Progenitor cell of endocrine pancreas (in vitro differentiated cells): ENCODE measurements at places on chromosomes 4 and X.

DNA sequence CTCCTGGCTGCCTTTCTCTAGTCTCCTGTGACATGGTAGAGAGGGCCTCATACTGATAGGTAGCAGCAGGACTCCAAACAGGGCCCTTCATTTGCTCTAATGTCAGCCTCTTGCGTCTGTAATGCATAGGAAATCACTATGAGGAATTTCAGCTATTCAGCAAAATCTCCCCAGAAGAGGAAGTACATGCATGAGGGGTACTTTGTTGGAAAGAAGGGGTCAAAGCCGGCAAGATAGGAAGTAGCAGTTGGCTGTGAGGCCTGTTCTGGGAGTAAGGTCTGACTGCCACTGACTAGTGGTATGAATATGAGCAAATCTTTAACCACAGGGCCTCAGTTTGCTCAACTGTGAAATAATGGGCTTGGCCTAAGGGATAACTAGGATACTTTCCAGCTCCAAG is 283.2 kb downstream of the ARHGAP10 start:
- DNase-seq, result no peak

DNA sequence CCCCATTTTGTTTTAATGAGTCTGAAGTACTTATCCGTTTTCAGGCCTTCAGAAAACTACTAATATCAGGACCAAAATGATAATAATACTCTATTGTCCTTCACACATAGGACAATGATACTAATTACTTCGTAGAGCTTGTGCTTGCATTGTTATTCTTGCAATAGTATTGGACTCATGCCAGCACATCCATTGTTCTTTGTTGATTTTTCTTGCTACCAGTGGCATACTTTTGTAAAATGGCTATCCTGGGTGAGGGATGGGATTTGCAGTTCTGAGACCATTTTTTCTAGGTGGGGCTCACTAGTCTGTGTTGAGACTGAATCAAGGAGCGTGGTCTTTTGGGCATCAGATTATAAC is 195.3 kb downstream of the MAML3 start:
- no peak for DNase-seq

DNA sequence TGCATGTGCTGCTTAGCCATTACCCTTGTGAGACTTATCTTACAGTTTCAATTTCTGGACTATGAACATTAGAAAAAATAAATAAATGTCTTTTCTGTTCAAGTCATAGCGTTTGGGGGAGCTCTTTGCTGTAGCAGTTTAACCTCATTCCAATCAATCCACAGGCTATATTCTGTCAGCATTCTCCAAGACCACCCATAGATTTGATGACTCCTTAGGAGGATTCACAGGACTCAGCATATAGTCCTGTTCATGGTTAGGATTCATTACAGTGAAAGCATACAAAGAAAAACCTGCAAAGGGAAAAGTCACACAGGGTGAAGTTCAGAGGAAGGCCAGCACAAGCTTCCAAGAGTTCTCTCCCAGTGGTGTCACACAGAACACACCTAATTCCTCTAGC is 180.5 kb downstream of the ADAMTS3 start:
- no peak for DNase-seq

DNA sequence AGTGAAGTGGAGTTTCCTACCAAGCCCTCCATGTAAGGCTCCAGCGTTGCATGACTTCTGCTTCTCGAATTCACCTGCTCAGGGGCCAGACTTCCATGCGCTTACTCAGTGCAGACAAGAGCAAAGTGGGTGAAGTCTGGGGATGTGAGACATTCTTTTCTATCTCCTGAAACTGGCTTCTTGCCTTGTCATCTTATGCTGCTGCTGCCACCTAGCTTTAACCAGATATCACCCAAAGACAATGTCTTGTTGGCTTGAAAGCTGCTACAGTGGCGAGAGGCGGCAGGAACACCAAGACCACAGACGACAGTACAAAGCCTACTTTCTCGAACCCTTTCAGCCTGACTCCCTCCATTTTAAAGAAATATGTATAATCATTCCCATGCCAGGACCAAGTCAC is 103.6 kb upstream of the ADGRG2 start:
- no peak for DNase-seq

- DNase-seq, result no peak
Measured at GRCh38 chrX:52585892-52586291, 68.8 kb downstream of the SSX7 start.

- DNase-seq, result no peak
Measured at GRCh38 chr4:74608151-74608949, 163.4 kb downstream of the AREG start.

DNA sequence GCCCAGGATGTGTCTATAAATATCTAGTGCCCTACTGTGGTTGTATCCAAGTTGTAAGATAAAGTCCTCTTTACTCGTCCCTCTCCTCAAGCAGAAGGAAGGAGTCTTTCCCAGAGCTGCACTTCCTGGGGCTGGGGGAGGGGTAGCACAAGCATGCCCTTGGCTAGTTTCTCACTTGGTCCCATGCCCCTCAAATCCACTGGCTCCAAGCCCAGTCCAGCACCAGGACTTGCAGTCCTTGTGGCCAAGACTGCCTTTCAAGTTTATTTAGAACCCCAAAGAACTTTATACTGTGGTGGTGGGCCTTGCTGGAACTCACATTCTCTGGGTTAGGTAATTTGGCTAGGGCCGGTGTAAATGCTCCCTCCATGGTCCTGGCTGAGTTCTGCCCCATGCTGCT is 43.2 kb upstream of the SLC10A4 start:
- DNase-seq, result no peak

DNA sequence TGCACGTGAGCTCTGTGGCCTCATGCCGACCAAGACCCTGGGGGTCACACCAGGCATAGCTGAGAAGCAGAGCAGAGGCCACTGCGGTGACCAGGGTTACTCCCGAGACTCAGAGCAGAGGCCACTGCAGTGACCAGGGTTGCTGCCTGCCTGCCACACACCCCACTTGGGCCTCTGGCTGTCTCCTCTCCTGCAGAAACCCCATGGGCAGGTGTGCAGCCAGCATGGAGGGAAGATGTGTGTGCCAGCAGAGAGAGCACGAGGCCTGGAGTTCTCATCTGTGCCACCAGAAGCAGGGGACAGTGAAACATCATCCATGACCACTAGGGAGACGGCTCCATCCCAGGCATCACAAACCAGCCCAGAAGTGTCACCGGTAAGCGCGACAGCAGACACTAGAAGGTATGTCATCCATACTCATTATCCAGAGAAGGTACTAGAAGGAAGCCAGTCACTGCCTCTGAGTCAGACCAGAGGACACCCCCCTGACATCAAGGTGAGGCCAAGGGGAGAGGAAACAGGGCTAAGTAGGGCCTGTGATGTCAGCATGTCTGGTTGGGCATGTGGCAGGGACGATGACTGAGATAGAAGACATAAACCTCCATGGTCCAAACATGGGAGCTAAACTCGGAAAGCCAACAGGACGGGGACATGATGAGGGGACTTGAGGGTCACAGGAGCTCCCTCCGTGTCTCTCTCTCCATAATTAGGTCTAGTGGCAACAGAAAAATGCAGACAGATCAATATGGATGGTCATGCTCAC is 24.2 kb upstream of the SPON2 start:
- DNase-seq, result no peak

GRCh38 chr4:40960941-40961340 is 211.2 kb downstream of the NSUN7 start:
- DNase-seq, result no peak

DNA sequence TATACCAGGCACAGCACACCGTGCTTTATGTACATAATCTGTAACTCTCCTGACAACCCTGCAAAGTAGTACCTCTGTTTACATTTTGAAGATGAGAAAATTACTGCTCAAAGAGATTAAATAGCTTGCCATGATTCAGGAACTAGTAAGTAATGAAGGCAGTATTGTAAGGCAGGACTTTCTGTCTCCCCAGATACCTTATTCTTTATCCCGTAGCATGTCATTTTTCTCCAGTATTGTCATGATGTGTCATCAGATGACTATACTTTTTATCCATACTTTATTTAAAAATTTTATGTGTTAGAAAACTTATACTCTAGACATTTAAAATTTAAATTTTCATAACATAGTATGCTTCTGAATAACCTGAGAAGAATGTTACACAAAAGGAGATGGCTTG is 188.3 kb upstream of the NUDT6 start:
- DNase-seq, result no peak

DNA sequence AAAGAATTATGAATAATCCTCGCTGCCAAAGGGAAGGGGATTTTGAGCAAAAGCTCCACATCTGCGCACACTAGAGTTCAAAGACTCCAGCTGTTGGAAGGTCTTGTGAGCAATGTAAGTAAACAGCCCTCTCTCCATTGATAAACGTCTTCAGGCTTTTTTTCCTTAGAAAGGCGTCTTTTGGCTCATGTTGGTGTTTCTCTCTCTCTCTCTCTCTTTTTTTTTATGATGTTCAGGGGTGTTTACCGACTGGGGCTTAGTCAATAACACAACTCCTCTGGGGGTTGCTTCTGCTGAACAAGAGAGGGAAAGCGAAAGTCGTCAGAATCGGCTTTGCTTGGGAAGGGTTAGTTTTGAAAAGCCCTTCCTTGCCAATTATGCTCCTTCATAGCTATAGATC is 53.2 kb upstream of the C1QTNF7 start:
- DNase-seq, result no peak

DNA sequence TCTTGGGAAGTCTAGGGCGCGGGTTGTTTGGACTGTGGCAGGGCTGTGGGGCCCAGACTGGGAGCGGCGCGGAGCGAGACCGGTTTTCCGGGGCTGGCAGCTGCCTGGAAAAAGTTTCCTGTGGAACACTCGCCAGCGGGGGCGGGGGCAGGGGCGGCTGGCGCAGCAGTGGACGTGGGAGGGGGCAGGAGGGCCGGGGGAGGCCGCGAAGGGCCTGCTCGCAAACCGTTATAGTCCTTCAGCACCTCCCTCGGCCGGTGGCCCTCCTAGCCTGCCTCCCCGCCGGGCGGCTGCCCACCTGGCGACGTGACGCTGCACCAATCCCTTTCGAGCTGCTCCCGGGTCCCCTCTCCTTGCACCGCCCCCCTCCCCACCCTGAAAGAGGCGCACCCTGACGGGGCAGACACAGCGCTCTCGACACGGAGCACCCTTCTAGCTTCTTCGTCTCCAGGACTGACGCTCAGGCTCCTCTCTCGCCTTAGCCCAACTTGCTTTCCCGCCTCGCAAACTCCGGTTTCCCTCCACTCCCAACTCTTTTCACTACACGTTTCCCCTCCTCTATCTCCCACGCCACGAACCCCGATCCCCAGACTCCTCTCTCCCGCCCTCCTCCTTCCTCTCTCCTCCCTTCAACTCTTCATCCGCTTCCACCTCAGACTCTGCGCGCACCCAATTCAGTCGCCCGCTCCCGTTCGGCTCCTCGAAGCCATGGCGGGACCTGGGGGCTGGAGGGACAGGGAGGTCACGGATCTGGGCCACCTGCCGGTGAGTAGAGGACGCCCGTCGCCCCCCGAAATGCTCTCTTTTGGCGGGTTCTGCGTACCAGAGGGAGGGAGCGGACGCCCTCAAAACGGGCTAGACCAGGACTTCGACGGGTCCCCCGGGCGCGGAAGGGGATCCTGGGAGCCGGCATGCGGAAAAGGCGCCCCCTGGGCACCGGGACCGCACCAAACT is at the start of gene NRK:
Gene NRK (plus strand): TSS at position 402 of the 954 bp plus-strand sequence. CDS start 307 bp downstream, at position 709.
- DNase-seq, result peak; percentile 10

DNA sequence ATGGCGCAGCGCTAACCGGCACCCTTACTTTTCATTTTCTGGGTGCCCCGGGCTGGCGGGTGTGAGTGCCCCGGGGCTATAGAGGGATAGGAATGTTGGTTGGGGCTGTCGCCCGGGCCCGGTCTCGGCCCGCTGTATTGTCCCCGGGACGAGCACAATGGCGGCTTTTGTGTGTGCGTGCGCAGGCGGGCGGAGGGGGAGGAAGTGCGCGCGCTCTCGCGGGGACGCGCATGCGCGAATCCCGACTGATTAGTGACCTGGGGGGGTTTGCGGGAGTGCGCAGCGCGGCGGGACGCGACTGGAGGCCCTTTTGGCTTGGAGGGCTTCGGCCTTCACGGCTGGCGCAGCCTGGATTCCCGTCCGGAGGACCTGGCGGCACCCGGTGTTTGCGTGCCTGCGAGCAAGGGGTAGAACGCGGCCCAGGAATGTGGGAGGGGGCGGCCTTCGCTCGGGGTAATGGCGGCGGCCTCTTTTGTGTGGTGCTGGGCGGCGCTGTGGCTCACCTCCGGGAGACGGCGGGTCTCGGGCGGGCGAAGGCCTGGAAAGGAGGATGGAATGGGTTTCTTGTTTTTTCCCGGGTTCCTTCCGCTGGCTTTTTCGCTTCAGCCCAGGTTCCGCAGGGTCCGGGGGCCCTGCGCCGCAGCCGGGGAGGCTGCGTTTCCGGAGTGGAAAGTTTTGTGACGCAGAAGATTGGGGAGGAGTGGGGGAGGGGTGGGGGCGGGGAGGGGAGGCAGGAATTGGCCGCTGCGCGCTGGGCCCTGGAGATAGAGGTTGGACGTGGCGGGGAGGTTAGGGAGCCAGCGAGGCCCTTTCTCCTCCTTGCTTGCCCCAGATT is 618 bp downstream of the DDX3X start:
- DNase-seq, result peak; percentile 59

DNA sequence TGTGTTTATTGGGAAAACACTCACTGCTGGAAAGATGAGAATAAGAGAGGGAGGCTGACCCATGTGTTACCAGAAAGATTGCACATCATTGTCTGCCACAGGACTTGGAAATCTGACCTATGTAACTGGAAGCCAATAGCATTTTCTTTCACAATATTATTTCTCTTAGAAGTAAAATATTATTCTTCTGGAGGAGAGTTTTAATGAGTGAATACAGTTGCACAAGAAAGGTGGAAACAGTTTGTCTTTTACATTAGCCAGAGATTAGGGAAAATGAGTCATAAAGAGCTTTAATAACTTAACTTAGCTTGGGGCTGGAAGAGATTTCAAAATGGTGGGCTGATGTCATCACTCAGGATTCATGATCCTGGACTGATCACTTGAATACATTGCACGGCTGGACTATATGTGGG is 31.5 kb upstream of the LNX1 start:
- DNase-seq, result no peak

GRCh38 chr4:26322346-26322745 is 1.5 kb downstream of the RBPJ start:
- DNase-seq, result no peak

DNA sequence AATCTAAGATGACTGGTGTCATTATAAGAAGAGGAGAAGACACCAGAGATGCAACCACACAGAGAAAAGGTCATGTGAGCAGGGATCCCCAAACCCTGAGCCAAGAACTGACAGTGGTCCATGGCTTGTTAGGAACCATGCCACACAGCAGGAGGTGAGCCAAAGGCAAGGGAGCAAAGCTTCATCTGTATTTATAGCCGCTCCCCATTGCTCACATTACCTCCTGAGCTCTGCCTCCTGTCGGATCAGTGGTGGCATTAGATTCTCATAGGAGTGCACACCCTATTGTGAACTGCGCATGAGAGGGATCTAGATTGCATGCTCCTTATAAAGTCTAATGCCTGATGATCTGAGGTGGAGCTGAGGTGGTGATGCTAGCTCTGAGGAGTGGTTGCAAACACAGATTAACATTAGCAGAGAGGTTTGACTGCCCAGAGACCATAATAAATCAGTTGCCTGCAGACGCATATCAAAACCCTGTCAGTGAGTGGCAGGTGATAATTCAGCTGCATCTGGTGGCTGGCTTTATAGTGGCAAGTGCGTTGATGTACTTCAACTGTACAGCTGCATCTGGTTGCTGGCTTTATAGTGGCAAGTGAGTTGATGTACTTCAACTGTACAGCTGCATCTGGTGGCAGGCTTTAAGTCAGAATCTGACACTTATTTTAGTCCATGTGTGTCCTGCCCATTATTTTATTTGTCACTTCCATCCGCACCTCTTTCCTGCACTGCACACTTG is 19.8 kb upstream of the CXCL2 start:
- no peak for DNase-seq
